ENCODE measurements at places on chromosomes 1 and 21.

GRCh38 chr1:84434801-84435549 is 36.7 kb downstream of the DNASE2B start:
- DNase-seq, result no peak

- no peak for DNase-seq
Measured at GRCh38 chr1:95850165-95850649, 616.2 kb downstream of the RWDD3 start.

GRCh38 chr1:33082575-33083108 is 1.7 kb downstream of the AZIN2 start:
- DNase-seq, result no peak

DNA sequence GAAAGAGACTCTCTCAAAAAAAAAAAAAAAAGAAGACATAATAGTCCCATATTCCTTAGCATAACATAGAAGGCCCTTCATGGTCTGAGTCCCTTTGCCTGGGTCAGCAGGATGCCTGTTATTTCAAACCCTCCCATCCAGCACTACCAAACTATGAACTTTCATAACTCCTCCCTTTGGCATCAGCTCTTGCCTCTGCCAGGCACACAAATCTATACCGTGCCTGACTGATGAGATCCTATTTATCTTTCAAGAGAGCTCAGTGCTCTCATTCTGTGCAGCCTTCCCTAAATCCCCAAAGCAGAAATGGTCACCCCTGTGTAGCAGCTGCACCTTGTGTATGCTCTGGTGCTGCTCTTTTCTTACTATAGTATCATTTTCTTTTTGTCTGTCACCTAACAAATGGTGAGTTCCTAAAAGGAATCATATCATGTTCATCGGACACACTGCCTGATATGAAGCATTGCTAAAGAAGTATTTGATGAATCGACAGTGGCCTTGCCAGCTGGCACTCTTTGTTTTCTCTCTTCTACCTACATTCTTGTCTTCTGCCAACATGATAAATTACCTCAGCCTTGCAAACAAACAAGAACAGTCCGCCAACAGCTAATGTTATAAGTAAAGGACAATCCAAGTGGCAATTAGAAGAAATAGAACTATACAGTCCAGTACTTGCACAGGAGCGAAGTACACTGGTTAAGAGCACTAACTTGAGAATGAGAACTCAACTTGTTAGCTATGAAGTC is 29.9 kb downstream of the FMO4 start:
- no peak for DNase-seq

- no peak for DNase-seq
Measured at GRCh38 chr1:159469921-159470533, 30.5 kb downstream of the OR10J1 start.

DNA sequence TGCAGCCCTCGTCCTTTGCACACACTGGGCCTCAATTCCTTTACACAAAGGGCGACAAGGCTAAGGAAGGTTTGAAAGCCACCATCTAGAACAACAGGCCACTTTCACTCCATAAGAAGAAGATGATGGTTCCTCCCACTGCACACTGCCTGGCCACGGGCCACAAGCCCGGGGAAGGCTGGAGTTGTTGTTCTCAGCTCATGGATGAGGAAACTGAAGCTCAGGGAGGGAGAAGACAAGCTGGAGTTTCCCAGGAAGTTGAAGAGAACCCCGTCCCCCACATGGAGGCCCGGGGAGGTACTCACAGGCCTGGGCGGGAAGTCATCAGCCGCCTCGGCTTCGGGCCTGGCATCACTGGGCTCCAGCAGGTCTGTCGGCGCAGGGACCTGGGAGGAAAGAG is 24.6 kb upstream of the DDOST start:
- DNase-seq, result no peak

DNA sequence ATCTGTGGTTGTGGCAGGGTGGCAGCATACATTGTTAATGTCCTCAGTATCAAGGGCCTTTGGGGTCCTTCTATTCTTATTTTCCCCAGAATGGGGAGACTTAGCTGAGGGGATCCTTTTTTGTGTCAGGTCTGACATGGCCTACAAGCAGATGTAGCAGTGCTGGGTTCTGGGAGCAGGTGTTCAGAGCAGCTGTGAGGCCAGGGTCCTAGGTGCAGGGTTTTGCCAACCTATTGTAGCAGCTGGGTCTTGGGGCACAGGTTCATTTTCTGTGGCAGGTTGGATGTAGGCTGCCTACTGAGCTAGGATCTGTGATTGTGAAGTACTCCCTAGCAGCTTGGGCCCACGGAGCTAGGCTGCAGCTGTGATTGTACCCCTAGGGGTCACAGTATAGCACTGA is 60.1 kb downstream of the DIPK1A start:
- no peak for DNase-seq

GRCh38 chr1:226964068-226964425 is 24.0 kb downstream of the COQ8A start:
- DNase-seq, result no peak

DNA sequence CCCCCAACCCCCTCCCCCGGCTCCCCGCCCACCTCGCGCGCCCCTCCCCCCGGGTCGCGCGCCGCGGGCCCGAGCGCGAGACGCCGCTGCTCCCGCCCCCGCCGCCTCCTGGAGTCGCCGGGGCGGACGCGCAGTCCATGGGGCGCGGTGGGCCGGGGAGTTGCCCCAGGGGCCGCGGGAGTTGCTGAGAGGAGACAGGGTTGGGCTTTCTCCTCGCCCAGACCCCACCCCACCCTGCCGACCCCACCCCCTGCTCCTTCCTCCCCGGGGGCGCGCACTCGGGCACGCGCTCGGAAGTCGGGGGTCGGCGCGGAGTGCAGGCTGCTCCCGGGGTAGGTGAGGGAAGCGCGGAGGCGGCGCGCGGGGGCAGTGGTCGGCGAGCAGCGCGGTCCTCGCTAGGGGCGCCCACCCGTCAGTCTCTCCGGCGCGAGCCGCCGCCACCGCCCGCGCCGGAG is at the start of gene LAMC1:
TSS of gene LAMC1 (plus strand) at position 275 of the 455 bp plus-strand sequence. CDS start 297 bp downstream, outside the sequence.
- peak; percentile 8 for DNase-seq

DNA sequence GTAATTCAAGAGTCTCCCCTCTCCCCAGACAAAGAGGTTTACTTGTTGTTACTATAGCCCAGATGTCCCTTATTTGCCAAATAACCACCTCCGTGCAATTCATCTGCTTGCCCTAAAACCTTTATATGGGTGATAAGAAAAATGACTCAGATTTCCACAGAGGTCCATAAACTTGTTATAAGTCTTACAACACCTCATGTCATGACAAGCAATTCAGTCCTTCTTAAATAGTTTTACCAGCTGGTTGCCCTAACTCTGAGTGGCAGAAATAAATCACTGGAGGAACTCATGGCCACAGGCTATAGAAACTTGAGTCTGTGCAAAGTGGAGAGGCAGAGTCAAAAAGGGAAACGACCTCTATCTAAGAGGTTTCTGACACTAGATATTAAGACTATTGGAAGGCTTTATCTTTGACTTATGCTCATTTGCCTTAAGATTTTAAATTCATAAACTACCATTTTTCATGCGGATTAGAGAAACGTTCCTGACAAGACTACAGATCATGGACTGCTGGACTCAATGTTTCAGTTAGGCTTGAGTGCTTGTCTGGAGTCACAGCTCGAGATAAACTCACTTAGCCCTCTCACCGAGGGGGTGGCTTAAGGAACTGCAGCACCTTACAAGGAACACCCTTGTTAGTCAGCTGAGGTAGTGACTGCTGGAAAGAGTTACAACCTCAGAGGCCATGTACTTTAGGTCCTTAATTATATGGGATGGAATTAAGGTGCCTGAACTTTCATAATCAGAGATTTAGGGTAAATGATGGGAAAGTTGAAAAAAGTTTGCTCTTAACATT is 662.5 kb upstream of the USP24 start:
- DNase-seq, result no peak

DNA sequence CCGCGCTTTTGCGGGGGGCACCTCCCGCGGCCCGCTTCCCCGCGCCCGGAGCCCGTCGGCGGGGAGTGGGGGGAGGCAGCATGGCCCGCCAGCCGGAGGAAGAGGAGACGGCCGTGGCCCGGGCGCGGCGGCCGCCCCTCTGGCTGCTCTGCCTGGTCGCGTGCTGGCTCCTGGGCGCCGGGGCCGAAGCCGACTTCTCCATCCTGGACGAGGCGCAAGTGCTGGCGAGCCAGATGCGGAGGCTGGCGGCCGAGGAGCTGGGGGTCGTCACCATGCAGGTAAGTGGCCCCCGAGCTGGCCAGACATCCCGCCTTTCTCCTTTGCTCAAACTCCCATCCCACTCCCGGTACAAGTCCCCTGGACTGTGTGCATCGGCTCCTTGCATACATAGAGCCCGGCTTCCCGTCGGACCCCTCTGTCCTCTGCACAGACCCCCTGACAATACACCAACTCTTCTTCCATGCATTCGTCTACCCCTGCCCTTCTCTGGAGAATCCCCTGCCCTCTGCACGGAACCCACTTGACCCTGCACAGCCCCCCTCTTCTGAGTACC is 812 bp downstream of the CACHD1 start:
- peak; percentile 11 for DNase-seq

GRCh38 chr1:182385885-182386853 is 5.4 kb downstream of the GLUL start:
- no peak for DNase-seq

DNA sequence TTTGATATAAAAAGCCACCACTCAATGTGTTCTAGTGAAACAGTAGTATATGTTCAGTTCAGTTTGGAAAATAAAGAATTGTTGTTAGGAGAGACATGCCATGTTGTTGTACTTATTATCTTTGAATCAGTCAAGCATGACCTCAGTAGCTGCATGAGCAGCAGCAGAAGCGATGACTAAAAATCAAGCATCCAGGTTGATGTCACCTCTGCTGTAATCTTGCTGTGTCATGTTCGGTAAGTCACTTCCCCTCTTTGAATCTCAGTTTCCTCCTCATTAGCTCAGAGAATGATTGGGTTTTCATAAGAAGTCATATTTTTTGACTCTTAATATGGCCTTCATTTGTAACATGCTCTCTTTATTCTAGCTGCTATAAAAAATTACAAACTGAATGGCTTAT is 428.4 kb upstream of the B3GALT2 start:
- no peak for DNase-seq

GRCh38 chr1:93722081-93723031 is 40.7 kb upstream of the BCAR3 start:
- no peak for DNase-seq

DNA sequence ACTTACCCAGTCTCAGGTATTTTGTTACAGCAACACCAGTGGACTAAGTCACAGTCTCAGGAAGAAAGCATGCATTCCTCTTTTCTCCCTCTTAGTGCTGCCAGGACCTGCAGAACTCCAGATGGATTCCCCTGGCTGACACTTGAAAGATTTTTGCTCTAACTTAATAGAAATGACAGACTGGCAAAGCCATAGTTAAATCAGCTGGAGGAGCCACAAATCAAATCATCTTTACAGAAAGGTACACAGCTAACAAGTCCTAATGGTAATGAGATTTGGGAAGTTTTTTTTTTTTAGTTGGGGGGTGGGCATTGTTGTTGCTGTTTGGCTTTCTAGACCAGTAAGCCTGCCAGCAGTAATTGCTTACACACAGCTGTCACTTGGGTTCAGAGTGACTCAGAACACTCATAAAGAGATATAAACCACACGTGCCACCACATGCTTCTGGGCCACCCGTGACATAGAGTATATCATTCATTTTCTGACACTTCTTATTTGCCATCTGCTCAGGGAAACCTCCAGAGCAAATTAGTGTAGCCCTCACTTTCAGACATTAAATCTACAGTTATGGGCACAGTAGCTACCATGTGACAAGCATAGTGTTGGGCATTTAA is 72.4 kb downstream of the FH start:
- DNase-seq, result no peak

DNA sequence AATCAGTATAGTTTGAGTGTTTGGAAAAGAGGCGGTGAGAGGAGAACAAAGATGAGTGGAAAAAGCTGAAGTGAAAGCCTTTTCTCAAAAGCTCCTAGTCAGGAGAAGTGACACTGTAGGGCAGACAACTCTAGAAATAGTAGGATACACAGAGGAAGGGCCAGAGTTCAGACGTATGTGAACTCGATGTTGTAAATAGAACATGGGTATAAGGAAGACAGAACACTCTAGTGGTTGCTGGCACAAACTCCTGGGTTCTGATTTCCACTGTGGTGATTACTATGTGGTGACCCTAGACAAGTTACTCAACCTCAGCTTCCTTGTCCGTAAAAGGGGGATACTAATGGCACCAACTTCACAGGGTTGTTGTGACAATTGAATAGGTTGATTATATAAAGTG is 30.2 kb upstream of the MGST3 start:
- DNase-seq, result no peak

- no peak for DNase-seq
Measured at GRCh38 chr1:31712068-31712467, 8.3 kb upstream of the COL16A1 start.

- DNase-seq, result no peak
Measured at GRCh38 chr1:71668065-71668464, 587.2 kb upstream of the ZRANB2 start.

GRCh38 chr1:44625348-44625747 is 48.9 kb downstream of the TMEM53 start:
- no peak for DNase-seq

GRCh38 chr1:151825751-151826660 is 5.6 kb downstream of the RORC start:
- peak; percentile 60 for DNase-seq

DNA sequence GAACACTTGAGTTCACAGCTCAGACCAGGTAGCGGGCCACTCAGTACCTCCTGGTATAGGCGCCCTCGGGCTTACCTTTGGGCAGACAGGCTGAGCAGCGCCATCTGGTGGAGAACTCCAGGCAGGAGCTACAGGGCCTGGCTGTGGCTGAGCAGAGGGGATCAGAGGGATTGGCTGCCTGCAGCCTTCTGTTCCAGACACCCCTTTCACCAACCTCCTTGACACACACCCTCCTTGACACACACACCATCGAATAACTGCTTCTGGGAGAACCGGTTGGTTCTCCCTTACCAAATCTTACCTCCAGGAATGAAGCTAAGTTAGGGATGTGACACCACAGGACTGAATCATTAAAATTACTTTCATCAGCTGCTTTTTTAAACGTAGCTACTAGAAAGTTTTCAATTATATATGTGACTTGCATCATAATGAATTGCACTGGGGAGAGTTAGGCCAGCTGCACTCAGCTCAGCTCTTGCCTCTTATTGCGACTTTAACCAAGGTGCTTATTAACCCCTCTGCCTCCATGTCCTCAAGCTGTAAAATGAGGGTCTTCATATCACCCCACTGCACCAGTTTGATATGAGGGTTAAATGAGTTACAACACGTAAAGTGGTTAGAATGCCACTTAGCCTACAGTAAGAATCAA is 6.6 kb downstream of the LIN28A start:
- peak; percentile 79 for DNase-seq

- no peak for DNase-seq
Measured at GRCh38 chr1:59151860-59152259, 145.0 kb upstream of the FGGY start.

- DNase-seq, result peak; percentile 13
Measured at GRCh38 chr1:154502066-154502743, at the start of the genes SHE and TDRD10. Gene SHE, minus strand, starts transcription at chr1:154502412. Its CDS starts 386 bp downstream, at chr1:154502026. Gene TDRD10, plus strand, starts transcription at chr1:154502219. Its CDS starts 4,685 bp downstream, at chr1:154506904.
